ENCODE measurements at places on chromosomes 7 and 10.

DNA sequence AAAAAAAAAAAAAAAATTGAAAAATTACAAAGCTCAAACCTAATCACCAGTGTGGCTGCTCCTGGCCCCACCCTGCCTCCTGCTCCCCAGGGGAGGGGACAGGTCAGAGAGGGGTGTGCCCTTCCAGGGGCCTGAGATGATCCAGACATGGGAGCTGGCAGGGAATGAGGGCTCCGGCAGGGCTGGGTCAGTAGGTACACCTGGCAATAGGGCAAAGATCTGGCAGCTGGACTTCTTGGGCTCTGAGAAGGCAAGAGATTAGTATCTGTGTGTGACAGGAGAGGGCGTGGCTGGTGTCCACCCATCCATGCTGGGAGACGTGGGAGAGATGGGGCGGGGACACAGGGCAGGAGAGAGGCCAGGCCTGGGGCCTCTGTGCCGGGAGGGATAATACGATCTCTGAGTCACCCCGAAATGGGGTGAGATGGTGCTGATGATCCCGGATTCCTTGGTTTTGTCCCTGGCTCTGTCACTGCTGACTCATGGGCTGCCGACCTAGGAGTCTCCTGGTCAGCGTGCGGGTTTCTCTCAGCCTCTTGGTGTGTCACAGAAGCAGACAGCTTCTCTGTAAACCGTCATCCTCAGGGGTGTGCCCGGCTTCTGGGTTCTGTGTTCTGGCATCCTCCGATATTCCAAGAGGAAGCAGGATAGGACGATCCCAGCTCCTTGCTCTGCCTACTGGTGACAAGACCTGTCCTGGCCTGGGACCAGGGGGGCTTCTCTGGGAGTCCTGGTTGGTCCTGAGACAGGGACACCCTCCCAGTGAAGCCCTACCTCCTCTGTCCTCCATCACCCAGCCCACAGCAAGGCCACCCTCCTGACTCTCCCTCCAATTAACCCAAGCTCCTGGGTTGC, 8.2 kb upstream of the CLDN4 start:
- no peak for DNase-seq

GRCh38 chr10:70726909-70727495, 54.7 kb downstream of the ADAMTS14 start:
- no peak for DNase-seq

DNA sequence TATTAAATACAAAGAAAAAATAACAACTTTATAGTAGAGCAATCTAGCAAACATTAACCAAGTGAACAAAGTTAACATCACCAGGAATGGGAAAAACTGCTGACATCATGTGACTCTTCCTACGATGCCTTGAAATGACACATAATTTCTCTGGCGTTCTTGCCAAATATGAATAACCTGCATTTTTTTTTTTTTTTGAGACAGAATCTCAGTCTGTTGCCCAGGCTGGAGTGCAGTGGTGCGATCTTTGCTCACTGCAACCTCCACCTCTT, 126.5 kb upstream of the VKORC1L1 start:
- DNase-seq, result no peak

DNA sequence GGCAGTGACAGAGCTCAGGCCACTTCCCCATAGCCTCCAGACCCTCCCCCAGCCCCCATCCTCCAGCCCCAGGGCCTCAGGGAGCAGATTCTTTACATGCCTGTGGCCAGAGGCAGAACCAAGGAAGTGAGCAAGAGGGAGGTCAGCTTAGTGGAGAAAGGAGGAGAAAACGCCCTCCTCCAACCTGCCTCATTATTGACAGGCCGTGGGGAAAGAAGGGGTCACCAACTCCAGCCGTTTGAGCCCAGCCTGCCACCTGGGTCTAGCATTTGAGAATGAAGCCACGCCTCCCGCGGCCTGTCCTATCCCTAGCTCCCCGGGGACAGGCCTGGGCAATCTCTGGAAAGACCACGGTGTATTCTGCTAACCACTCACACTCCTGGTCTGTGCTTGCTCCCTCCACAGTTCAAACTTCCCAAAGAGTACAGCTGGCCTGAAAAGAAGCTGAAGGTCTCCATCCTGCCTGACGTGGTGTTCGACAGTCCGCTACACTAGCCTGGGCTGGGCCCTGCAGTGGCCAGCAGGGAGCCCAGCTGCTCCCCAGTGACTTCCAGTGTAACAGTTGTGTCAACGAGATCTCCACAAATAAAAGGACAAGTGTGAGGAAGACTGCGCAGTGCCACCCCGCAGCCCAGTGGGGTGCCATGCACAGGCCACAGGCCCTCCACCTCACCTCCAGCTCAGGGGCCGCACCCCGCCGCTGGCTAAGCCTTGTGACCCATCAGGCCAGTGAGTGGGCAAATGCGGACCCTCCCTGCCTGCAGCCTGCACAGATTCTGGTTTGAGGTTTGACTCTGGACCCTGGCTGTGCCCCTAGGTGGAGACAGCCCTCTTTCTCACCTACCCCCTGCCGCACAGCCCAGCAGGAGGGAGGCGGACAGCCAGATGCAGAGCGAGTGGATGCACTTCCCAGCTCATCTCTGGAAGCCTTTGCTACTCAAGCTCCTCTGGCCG, 14.3 kb upstream of the TRIM8 start:
- DNase-seq, result no peak

GRCh38 chr10:103572347-103573204, 79.1 kb downstream of the NEURL1 start:
- no peak for DNase-seq

GRCh38 chr7:115789901-115790300, 240.7 kb downstream of the TFEC start:
- DNase-seq, result no peak

DNA sequence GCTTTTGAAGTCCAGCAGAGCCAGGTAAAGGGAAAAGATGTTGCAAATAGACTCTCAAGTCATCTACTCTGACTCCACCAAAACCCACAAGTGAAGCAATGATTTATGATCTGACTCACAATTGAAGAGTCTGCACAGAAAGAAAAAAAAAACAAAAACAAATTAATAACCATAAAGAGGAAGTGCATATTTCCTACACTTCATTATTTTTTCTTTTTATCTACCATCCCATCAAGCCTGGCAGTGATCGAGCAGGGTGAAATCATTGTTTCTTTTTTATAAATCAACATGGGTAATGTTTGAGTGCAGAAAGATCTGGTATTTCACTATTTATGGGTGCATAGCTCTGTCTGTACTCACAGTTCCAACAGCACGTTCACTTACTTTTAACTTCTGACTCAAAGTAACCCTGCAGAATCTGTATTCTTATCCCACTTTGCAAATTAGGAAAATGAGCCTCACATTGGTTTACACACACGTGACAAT, 829.0 kb downstream of the TNS3 start:
- DNase-seq, result no peak

GRCh38 chr10:125795128-125795527, 19.5 kb upstream of the MMP21 start:
- DNase-seq, result no peak
